ENCODE measurements at places on chromosomes 12 and 14.

GRCh38 chr14:72060460-72060859, 128.2 kb downstream of the RGS6 start:
- DNase-seq = no peak

DNA sequence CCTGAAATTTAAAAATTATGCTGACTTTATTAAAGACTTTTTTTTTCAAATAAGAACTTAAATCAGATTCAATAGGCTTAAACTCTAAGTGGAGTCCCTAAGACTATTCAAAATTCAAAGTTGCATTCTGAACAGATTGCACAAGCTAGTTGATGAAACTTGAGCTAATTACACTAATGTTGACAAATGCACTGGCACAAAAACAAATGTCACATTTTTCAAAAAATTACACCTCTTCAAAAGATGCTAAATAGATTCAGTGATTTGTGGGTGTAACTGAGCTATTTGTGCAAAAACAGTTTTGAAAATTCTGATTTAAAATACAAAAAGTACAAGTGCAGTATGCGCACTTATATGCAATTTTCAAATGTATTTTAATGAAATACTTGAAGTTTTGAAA, 205.4 kb downstream of the RERGL start:
- DNase-seq = no peak

- no peak for DNase-seq
These were observed 157.7 kb downstream of the TTC7B start for GRCh38 chr14:90658541-90658967.

DNA sequence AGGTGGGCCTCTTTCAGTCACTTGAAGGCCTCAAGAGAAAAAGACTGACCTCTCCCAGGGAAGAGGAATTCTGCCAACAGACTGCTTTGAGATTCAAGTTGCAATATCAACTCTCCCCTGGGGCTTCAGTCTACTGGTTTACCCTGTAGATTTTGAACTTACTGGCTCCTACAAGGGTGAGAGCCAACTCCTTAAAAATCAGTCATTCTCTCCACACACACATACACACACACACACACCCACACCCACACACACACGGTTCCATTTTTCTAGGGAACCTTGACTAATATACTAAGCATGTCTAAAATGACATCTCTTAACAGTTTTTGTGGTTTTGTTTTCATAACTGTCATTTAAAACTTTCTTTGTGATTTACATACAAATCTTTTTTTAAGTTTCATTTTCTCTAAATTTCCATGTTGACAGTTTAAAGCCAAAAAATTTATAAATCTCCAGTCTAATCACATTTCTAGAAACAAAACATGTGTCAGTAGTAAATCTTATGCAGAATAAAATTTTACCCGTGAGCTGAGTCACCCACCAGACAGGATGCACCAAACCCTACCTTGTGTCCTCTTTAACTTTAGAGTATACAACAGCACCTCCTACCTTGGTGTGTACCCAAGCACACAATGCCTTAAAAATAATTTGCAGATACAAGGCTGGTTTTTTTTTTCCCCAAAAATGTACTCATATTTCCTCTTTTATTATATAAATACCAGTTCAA, 394.6 kb downstream of the AEBP2 start:
- no peak for DNase-seq

DNA sequence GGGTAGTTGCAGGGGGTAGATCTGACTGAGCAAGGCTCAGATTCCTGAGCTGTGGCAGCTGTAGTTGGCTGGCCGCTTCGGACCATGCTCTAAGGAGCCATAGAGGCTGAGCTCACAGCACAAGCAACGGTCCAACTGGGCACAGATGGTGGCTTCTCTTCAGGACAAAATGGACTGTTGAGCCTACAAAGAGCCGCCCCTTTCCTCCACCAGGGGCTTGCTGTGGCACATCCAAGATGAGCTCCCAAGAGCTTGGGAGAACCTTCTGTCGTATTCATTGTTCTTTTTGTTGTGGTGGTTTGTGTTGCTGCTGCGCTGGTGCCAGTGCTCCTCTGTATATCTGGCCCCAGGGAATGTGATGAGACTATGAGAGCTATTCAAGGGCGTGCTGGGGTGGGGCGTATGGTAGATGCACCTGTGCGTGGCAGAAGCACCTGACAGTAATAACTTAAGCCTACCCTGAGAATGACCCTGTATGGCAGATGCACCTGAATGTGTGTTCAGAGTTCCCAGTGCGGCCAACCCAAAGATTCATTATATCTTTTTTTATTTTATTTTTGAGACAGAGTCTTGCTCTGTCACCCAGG, 17.8 kb upstream of the LGALS3 start:
- no peak for DNase-seq

DNA sequence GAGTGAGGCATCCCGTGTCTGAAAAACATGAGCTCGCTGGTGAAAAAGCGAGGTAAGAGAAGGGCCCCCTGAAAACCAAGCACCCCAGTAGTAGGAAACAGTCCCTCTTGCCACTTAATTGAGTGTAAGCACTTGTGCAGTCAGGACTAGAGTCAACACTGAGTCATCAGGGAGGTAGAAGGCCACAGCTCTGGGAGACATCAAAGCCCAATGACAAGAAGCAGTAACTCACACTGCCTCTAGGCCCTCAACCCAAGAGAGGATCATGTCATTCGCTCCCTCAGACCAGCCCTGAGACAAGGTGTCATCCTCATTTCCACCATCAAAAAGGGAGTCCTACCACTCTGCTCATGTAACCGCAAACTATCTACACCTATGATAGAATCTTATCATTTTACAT, 17.8 kb downstream of the POMT2 start:
- DNase-seq = no peak

GRCh38 chr12:126369487-126370463, 1304.5 kb downstream of the AACS start:
- no peak for DNase-seq

DNA sequence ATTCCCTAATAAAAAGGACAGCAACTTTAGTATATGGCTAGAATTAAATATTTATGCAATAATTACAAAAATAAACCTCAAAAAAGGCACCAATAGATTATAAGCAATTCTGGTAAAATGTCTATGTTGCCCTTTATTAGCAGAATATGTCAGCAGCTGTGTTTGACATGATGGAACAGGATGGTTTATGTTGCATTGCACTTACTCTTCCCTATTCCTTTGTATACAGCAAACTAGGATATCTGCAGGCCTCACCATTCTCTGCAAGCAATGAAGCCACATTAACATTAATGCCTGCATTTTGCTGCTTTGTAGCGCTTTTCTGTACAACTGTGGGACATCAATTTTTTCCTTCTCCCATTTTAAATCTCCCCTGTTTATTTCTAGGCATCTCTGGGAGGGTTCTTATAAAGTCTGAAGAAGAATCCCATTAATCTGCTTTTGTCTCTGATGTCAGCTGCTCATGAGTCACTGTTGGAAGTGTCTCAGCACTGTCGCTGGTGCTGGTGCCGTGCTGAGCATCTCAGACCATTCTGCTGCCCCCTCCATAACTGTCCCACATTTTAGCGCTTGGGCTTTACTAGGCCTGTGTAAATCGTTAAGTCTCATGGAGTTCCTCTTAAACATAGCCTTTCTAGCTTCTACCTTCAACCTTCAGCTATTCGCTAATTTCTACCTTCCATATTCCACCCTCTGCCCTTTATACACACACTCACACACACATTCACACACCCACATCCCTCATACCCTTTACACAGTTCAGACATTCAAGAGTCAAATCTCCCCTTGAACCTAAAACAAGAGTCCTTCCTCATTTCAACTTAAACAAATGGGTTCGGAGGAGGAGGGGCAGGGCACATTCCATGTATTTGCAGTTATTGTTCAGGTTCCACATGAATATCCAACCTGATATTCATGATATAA, 64.4 kb upstream of the TRHDE start:
- DNase-seq = peak; percentile 34

DNA sequence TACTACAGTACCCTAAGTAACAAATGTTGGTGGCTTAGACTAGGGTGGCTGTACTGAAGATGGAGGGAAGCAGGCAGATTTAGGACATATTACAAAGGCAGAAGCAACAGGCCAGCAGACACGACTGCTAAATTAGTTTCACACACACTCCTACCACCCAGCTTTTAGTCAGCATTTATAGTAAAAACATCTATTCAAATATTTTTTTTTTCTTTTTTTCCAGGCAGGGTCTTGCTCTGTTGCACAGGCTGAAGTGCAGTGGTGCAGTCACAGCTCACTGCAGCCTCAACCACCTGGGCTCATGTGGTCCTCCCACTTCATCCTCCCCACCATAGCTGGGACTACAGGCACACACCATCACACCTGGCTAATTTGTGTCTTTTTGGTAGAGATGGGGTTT, 72.9 kb downstream of the CDK17 start:
- no peak for DNase-seq

- no peak for DNase-seq
These were observed 62.0 kb upstream of the LRTM2 start for GRCh38 chr12:1758376-1758775.

GRCh38 chr12:12715128-12715458, 2.1 kb upstream of the CDKN1B start:
- DNase-seq = no peak

DNA sequence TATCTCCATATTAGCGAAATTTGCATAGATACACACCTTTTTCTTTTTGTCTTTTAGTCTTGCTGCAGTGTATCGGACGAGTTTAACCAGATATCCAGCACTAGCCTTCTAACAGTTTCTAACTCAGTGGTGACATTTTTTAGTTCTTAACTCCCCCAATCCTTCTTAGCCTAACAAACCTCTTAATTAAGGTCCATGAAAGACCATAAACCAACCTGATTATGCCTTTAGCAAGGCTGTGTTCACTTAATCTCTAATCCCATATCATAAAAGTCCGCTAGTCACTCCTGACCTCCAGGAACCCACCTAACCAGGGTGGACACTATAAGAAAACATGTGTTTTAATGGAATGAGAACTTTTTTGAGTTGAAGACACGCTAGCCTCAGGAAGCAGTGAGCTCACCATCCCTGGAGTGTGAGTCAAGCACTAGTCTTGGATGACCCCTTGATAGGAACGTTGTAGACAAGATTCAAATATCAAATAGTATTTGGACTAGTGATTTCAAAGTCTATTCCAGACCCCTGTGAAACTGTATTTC, 9.5 kb downstream of the CDKN1B start:
- DNase-seq = no peak

DNA sequence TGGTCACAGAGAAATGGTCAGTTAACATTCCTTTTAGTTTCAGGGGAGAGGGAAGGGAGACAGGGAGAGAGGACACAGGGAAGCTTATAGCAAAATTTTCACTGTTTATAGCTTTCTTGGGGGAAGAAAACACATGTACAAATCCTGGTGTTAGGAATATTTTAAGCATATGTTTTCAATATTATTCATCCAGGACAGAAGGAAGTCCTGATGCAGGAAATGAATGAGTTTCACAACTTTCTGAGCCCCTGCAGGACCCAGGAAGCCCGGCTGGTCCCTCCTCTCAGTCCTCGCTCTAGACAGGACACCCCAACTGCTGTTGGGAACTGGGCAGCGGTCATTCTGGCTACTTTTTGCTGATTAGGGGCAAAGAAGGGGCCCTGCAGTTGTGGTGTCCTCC, 71.1 kb upstream of the ZDHHC17 start:
- no peak for DNase-seq

GRCh38 chr14:70032447-70032846, 153.2 kb downstream of the SMOC1 start:
- no peak for DNase-seq

- no peak for DNase-seq
These were observed 176.3 kb downstream of the KSR2 start for GRCh38 chr12:117792471-117792870.

DNA sequence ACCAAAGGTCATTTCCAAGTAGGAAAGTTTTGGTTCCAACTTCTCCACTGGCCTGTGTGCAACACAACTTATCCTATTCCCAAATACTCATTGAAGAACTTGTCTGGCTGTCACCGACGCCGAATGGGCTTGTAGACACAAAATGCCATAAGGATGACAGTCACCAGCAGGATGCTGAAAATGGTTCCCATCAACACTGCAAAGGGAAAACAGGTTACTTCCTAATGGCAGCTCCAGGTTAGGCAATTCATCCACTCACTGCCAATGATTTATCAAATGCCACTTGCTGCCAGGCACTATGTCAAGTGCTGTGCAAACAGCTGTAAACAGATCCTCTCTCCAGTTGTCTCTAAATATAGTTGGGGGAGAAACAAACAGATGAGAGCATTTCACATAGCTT, 6.1 kb downstream of the C12orf76 start:
- DNase-seq = no peak

DNA sequence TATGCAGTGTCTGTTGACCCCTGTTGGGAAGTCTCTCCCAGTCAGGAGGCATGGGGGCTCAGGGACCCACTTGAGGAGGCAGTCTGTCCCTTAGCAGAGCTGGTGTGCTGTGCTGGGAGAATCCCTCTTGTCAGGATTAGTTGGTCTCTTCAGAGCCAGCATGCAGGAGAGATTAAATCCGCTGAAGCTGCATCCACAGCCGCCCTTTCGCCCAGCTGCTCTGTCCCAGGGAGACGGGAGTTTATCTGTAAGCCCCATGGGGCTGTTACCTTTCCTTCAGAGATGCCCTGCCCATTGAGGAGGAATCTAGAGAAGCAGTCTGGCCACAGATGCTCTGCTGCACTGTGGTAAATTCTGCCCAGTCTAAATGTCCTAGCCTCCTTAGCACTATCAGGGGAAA, 13.1 kb upstream of the KLRC1 start:
- DNase-seq = peak; percentile 61

- DNase-seq = no peak
These were observed at the start of gene EDDM3A for GRCh38 chr14:20745571-20746358. TSS of gene EDDM3A (plus strand) at chr14:20745887. CDS start at chr14:20747581, 1,694 bp downstream.

DNA sequence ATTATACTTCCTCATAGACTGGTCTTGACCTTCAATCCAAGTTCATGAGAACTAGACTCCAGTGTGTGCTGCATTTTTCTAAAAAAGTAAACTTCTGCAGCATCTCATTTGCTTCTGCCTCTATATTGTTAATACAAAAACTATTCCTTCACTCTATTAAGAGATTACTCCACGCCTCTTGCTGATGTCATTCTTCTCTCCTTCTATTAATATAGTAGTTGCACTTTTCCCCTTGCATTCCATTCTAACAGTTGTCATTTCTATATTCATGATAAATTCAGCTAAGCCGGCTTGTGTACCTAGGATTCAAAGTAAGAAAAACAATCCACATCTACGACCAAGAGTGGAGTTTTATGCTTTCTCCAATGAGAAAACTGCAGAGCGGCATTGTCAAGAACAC, 480.4 kb upstream of the NOVA1 start:
- no peak for DNase-seq

DNA sequence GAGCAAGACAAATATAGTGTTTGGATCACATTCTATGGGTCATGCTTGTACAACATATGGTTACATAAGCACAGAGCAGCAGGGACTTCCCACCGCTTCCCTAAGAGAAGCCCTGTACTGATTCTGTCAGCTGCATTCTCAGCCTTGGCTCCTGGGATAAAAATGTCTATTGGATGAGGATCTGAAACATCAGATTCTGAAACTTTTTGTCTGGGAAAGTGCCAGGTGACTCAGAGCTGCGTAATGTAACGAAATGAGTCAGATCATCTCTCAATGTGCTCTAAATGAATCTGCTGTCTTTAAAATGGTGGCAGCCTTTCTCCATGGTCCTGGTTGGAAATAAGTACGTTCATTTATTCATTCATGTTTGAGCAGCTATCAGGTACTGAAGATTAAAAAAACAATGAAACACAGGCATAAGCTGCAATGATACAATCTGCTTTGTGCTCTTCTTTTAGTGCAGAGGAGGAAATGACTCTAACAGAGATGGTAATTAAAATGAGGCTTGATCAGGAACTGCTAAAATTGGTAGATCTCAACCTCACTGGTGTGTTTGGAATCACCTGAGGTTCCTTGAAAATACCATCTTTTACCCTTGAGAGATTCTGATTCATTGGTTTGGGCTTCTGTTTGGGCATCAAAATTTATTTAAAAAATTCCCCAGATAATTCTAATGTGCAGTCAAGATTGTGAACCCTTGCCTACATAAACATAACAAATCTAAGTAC, 99.1 kb upstream of the NAP1L1 start:
- DNase-seq = no peak
